Stimulated activated CD4-positive, alpha-beta T cell treated with anti-CD3 and anti-CD28 coated beads, Interleukin-1b, Interleukin-23, amount 100 ng/mL, for 1 hour (primary cell): ENCODE measurements at places on chromosomes 16 and 17.

- DNase-seq = no peak
Measured at GRCh38 chr16:78523212-78523985, 423.9 kb downstream of the WWOX start.

DNA sequence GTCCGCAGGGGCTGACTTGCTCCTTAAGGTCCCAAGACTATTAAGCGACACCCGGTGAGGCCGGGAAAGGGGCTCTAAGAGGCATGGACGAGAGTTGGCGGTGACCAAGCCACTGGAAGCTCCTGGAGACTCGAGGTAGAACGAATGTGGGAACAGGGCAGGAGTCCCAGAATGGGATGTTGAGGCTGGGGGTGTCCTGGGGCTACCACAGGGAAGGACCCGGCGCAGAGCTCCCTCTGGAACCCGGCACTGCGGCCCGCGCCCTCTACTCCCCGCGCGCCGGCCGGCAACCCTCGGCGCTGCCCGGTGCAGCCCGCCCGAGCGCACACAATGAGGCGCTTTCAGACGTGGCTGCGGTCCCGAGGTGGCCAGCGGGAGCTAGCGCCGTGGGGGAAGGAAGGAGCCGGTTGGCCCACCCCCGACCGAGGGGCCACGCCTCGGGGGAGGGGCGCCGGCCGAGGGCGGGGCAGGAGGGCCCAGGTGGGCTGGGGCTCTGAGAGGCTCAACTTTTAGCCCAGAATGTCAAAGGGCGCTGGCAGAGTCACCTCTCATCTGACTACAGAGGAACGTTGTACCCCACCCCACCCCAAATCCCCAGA, at the start of gene CHST6:
Gene CHST6, minus strand, starts transcription at position 366 of the 599 bp plus-strand sequence. CDS start 15,613 bp downstream, outside the sequence.
- peak; percentile 9 for DNase-seq

- DNase-seq = no peak
Measured at GRCh38 chr16:54923055-54923473, 7.6 kb upstream of the IRX5 start.

- DNase-seq = no peak
Measured at GRCh38 chr17:42133461-42134041, 10.9 kb downstream of the HSPB9 start.

GRCh38 chr17:41529491-41529915, 1.4 kb upstream of the KRT19 start:
- no peak for DNase-seq

DNA sequence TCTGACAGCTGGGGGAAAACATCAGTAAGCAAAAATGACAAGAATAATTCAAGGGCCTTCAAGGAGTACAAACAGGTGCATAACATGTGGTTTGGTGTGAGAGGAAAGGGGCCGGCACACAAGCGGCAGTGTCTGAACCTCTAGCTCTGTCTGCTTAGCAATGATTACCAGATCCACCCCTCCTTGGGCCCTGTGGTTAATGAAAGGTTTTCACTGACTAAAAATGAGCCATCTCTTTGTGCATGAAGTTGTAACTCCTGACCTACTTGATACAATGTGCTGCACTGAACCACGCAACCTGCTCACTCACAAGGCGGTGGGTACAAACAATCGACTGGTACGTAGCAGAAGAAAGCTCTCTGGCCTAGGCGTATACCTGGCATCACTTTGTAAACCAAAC, 15.1 kb downstream of the FAM117A start:
- no peak for DNase-seq

- DNase-seq = no peak
Measured at GRCh38 chr17:48994549-48995303, 2.5 kb upstream of the IGF2BP1 start.

DNA sequence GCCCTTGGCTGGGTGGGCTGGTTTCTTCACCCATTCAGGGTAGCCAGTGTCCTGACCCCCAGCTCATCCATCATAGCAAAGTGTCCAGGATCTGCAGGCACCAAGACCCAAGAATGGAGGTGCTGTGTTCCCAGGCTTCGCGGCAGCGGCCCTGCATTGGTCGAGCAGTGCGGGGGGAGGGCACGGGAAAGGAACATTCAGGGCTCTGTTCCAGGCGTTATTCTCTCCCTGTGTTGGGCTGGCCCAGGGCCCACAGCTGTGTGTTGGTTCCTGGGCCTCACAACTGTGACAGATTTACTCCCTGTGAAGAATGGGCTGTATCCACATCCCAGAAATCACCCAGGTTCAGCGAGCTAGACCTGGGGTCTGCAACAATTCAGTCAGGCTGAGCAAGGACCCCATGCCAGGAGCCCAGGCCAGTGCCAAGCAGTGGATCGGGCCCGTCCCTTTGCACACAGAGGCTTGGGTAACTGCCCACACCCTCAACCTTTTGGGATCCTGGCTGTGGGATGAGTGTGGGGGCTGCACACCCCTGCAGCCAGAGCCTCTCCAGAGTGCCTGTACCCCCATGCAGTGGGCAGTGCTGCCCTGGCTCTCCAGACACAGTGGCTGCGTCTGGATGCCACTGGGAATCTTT, 10.0 kb downstream of the GPT2 start:
- DNase-seq = no peak

DNA sequence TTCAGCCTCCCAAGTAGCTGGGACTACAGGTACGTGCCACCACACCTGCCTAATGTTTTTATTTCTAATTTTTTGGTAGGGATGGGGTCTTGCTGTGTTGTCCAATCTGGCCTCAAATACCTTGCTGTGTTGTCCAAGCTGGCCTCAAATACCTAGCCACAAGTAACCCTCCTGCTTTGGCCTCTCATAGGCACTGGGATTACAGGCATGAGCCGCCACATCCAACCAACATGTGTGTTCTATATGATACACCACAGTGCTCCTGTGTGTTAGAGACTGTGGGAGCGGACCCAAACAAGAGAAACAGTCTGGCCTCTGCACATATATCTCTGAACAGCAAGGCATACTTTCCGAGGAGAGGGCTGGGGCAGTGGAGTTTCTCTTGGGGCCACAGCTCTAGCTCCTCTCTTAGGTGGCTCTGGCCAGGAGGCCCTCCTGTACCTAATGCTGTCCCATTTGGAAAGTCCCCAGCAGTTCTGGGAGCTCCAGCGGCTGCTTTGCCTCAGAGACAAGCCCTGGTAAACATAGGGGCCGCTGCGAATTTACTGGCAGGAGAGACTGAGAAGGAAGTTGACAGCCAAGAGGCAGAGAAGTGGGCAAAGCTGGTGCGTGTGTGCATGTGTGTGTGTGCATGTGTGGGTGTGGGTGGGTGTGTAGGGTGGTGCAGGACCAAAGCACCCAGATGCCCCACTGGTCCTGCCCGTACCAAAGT, 95.0 kb downstream of the RAB11FIP4 start:
- no peak for DNase-seq

DNA sequence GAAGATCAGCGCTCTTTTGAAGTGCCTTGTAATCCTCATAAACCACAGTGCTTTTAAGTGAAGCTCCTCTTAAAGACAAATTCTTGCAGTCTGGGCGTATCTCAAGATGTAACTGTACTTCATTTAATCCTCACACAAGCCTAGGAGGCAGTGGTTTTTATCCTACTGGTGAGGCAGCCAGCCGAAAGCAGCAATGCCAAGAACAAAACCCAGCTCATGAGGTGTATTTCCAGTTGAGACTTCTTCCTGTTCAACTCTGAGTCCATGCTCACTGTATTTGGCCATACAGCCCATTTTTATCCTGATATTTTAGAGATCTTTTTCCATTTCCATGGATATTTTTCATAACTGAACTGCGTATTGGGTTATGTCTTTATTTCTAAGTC, 13.7 kb downstream of the CTRB2 start:
- no peak for DNase-seq

DNA sequence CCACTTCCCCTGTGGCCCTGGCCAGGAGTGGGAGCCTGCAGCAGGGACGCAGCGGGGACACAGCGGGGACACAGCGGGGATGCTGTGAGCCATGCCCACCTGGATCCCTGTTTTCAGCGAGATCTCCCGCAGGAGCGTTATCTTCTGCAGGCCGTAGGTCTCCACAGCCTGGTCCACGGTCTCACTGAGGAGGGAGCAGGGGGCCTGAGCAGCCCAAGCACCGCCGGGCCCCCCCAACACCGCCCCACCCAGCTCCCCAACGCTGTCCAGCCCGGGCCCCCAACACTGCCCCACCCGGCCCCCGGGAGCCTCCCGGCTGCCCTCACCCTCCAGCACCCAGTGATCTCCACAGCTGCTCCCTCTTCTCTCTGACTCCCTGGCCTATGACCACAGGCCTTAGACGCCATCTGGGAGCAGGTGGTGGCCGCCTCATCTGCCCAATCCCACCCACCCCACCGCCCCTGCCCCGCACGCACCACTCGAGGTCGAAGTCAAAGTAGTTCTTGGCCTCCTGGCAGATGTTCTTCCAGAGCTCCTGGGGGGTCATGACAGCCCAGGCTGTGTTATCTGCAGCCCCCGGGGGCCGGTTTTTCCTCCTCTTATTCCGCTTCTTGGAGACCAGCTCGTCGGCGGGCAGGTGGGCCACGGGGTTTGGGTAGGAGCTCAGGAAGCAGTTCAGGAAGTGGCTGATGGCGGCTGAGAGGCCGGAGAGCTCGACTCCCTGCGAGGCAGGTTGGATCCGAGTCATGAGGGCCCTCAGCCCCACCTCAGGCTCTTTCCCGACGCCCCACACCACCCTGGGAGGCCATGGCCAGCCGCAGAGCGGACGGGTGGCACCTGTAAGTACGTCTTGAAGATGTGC, 17.0 kb downstream of the CLUH start:
- DNase-seq = no peak

- no peak for DNase-seq
Measured at GRCh38 chr17:75001915-75002843, 10.3 kb upstream of the MRPL58 start.

GRCh38 chr17:64632606-64633005, 29.5 kb downstream of the SMURF2 start:
- no peak for DNase-seq

DNA sequence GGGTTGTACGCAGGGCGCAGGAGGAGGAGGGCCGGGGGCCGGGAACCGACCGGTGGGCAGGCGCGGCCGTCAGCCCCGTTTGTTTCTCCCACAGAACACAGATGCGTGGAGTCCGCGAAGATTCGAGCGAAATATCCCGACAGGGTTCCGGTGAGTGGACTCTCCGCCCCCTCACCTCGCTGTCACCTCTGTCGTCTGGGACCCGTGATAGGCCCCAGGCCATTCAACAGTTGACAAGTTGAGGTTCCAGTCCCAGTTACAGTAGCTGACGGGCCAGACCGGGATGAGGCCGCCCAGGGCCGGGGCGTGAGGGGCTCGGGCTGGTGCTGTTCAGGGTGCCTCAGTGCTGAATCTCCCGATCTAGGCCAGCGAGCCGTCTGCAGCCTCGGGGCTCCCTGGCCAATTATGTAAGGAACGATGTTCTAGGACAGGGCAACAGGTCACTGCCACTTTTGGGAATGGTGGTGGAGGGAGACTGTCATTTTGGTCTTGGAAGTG, 628 bp downstream of the GABARAPL2 start:
- DNase-seq = no peak

GRCh38 chr17:33511670-33512069, 218.6 kb upstream of the ASIC2 start:
- no peak for DNase-seq

DNA sequence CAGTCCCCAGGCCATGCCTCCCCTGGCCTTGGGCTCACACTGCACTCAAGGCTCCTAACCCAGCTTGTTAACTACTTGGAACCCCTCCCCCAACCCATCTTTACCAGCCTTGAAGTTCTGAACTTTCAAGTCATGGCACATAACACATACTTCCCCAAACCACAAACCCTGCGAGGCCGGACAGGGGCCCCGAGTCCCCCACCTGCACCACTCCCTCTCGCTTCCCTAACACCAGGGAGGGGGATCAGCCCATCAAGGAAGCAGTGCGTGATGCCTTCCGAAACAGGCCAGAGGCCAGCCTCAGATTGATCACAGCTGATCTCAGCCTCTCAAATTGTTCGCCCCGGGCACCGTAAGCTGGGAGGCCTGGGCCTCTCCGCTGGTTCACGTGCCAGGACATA, 3.0 kb upstream of the NLRC3 start:
- no peak for DNase-seq

- no peak for DNase-seq
Measured at GRCh38 chr17:80793851-80794267, 197.8 kb upstream of the CHMP6 start.

DNA sequence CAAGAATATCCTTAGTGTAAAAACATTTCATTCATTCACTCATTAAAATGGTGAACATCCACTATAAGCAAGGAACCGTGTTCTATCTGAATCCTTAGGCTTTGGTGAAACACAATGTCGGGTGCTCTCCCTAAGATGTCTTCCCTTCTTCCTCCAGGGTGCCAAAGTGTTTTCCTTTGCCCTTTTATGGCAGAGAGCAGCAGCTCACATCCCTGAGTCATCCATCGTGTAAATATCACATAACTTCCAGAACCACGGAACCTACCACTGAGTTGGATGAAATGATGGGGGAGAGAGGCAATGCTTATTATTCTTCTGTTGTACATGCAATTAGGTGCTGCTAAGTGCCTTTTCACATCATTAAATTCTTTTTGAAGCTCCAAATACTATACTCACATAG, 50.2 kb downstream of the DNAH3 start:
- no peak for DNase-seq

GRCh38 chr16:53849585-53849984, 145.6 kb downstream of the FTO start:
- no peak for DNase-seq

GRCh38 chr17:75913537-75914210, 9.0 kb upstream of the MRPL38 start:
- DNase-seq = no peak

- DNase-seq = no peak
Measured at GRCh38 chr17:7001318-7001961, 5.6 kb downstream of the ALOX12 start.

GRCh38 chr17:82720204-82720603, 3.7 kb downstream of the FN3KRP start:
- DNase-seq = no peak

DNA sequence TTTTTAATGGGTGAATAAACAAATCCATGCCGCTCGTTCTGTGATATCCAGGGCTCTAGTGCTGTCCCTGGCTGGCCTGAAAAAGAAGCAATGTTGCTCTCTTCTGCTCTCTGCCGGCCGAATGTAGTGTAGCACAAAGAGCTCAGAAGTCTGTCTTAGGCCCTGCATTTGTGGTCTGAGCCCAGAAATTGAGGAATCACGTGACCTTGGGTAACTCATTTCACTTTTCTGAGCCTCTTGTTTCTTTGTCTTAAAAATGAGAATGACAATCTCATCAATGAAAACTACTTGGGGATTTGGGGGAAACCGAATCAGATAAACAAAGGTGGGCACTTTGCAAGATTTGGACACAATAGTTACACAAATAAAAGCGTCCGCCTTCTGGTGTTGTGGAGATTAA, 381.6 kb upstream of the ASIC2 start:
- DNase-seq = no peak

- DNase-seq = no peak
Measured at GRCh38 chr17:40506786-40507185, 5.4 kb upstream of the TNS4 start.

GRCh38 chr17:16314189-16314588, 39.1 kb downstream of the CENPV start:
- no peak for DNase-seq
